ENCODE measurements at places on chromosomes 3 and 15.

GRCh38 chr3:158384019-158384418, 187.0 kb upstream of the MLF1 start:
- DNase-seq = no peak

DNA sequence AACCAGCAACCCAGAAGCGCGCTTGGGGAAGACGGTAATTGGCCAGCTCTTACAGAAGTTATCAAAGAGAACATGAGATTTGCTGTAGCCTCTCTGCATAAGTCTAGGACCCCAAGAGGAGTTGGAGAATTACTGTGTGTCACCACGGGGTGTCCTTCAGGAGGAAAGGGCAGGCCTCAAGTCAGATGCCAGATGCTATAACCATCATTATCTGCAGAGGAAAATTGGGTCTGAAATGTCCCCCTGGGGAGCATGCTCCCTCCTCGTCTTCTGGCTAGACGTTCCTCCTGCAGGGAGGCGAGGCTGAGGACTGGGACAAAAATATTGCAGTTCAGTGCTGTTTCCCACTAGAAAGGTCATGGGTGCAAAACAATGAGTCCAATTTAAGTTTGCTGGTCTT, 380.5 kb upstream of the CFAP20DC start:
- no peak for DNase-seq

DNA sequence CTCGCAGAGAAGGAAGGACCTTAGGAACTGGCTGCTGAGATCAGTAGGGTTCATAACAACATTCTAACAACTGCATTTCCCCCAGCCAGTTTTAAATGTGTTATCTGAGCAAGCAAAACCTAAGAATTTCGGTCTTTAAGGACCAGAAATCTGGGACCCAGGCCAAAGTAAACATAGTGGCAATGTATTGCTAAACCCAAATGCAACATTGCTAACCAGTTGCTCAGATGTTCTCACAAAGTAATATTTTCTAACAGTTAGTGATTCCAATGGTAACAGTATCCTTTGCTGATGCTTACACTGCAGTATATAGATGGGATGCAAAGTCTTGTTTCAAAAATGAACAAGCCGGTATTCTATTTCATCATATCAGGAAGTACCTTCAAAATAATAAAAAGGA, 254.3 kb downstream of the RYR3 start:
- no peak for DNase-seq

GRCh38 chr15:73858062-73858461, 15.3 kb upstream of the TBC1D21 start:
- DNase-seq = no peak

- DNase-seq = no peak
Observed at GRCh38 chr3:81851176-81851575, 89.7 kb upstream of the GBE1 start.

GRCh38 chr3:73924048-73924447, 299.3 kb upstream of the PDZRN3 start:
- DNase-seq = no peak

- DNase-seq = no peak
Observed at GRCh38 chr3:147328711-147329110, 77.6 kb downstream of the ZIC4 start.

GRCh38 chr15:63372018-63372705, 9.5 kb downstream of the CA12 start:
- DNase-seq = no peak

GRCh38 chr15:27457766-27458165, 486.8 kb downstream of the GABRG3 start:
- no peak for DNase-seq

DNA sequence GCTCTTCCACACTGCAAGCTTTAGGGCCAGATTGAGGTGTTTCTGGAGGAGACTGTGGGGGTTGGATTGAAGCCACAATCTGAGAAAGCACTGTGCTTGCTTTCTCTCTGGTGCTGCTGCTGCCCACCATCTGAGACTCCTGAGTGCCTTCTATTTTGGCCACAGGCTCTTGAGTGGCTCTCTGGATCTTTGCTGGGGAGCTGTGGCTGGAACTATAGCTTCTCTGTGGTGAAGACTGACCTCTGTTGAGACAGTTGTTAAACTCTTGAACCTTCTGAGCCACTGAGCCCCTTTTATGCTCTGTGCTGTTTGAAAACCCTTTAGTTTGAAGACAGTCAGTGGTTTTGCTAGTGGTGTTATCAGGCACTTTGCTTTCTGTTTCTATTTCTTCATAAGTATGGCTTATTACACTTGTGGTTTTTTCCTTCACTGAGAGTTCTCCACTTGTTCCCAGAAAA, 108.7 kb upstream of the TSPAN3 start:
- no peak for DNase-seq

DNA sequence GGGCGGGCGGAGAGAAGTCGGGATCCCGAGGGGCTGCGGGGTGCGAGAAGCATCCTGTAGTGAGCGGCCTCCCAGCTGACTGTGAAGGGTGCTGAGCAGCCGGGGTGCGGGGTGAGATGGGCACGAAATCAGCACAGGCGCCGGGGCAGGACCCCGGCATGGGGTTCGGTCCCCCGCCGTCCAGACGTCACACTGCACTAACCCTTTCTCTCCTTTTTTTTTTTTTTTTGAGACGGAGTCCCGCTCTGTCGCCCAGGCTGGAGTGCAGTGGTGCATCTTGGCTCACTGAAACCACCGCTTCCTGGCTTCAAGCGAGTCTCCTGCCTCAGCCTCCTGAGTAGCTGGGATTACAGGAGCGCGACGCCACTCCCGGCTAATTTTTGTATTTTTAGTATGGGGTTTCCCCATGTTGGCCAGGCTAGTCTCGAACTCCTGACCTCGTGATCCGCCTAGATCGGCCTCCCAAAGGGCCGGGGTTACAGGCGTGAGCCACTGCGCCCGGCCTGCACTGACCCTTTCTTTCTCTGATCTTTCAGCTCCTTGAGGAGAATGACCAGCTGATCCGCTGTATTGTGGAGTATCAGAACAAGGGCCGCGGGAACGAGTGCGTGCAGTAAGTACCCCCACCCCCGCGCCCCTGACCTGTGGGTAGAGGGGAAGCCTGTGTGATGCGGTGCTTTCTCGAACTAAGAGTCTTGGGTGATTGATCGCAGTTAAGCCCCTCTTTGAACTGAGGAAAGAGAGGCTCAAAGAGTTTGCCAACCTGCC, 513 bp downstream of the SS18L2 start:
- DNase-seq = no peak
